ENCODE measurements at places on chromosomes 1 and 21.
A peak's percentile ranks its signal among the peaks of the same experiment; 100 is the strongest.

DNA sequence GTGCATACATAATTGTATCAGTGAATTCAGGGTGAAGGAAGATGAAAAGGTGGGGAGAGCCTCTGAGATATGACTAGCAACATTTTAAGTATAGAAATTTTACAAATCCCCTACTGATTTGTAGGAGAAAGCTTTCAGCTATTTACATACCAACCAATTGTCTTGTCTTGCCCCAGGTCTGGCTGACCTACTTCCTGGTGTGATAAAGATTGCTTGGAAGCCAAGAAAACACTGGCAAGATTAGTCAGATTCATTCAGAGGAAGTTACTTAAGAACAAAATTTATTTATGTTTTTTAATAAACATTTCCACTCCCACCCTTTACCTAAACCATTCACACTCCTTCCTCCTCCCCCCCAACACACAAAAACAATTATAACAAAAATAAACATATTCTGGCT, 17.5 kb downstream of the PTGS2 start:
- no peak for DNase-seq

- DNase-seq: peak; percentile 11
Measured at GRCh38 chr1:246450611-246451251, 56.3 kb downstream of the SMYD3 start.

DNA sequence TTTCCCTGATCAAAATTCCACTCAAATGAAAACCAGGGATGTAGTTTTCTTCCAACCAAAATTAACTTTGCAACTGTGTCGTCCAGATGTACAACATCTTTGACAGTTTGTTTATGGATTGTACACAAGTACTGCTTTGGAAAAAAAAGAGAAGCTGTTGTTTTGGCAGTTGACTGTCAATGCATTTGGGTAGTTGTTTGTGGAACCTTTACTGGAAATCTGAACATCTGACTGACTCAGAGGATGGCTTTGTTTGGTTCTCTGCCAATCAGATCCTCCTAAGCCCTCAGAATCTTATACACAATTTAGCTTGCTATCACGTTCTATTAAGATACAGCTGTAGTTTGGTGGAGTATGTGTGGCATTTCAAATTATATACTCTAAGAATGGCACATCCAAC, 195.0 kb downstream of the KCNK2 start:
- no peak for DNase-seq

- DNase-seq: no peak
Measured at GRCh38 chr1:200474633-200475032, 64.8 kb upstream of the ZNF281 start.

GRCh38 chr21:37365517-37366481, 774 bp upstream of the DYRK1A start:
- peak; percentile 69 for DNase-seq

GRCh38 chr1:199018471-199019135, 379.8 kb downstream of the PTPRC start:
- DNase-seq: no peak

- DNase-seq: peak; percentile 88
Measured at GRCh38 chr21:29195981-29196669, 65.7 kb downstream of the MAP3K7CL start.

GRCh38 chr1:2564815-2565374, 8.7 kb downstream of the TNFRSF14 start:
- no peak for DNase-seq

DNA sequence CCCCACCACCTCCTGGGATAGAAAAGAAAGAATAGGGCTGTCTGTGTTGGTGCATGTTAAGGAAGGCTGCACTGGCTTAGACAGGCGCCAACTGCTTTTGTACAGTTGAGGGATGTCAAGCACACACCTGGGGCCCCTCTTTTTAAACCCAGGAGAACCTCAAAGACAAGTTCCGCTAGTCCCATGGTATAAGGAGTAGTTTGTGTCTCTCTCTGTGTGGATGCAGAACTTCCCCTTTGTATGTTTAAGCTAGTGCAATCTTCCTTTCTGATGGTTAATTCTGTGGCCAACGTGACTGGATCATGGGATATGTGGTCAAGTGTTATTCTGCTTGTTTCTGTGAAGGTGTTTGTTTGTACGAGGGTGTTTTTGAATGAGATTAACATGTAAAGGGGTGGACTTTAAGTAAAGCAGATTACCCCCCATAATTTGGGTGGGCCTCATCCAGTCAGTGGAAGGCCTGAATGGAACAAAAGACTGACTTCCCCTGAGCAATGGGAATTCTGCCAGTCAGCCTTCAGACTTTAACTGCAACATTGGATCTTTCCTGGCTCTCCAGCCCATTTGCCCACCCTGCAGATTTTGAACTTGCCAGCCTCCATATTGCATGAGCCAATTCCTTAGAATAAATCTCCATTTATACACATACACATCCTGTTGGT, 9.5 kb upstream of the DUSP10 start:
- no peak for DNase-seq

DNA sequence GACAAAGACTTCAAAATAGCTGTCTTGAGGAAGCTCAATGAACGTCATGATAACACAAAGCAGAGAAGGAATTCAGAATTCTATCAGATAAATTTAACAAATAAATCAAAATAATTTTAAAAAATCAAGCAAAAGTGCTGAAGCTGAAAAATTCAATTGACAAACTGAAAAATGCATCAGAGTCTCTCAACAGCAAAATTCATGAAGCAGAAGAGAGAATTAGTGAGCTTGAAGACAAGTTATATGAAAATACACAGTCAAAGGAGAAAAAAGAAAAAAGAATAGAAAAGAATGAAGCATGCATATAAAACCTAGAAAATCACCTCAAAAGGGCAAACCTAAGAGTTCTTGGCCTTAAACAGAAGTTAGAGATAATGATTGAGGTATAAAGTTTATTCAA, 21.0 kb upstream of the UHMK1 start:
- no peak for DNase-seq

DNA sequence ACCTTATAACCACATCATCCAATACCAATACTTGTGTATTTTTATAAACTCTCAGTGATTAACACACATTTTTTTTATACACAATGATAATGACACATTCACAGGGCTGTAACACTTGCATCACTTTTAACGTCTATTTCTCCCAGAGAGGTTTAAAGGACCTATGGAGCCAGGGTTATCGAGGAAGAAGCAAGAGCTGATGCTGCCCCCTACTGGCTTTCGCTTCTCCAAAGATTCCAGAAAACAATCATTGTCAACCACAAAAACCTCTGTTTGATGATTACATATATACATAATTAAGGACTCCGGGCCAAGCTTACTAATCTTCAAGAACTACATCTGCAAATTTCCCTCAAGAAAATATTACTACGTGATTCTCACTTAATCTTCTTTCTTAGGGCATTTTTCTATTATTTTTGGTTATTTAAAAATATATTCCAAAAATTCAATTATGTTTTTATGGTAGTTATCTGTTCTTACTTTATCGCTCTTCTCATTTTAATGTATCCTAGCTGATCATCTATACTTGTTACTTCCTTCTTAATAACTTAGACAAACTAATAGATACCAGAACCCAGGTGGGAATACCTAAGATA, 214.5 kb downstream of the VAV3 start:
- DNase-seq: peak; percentile 10

GRCh38 chr1:218164930-218165700, 120.0 kb upstream of the RRP15 start:
- DNase-seq: no peak

DNA sequence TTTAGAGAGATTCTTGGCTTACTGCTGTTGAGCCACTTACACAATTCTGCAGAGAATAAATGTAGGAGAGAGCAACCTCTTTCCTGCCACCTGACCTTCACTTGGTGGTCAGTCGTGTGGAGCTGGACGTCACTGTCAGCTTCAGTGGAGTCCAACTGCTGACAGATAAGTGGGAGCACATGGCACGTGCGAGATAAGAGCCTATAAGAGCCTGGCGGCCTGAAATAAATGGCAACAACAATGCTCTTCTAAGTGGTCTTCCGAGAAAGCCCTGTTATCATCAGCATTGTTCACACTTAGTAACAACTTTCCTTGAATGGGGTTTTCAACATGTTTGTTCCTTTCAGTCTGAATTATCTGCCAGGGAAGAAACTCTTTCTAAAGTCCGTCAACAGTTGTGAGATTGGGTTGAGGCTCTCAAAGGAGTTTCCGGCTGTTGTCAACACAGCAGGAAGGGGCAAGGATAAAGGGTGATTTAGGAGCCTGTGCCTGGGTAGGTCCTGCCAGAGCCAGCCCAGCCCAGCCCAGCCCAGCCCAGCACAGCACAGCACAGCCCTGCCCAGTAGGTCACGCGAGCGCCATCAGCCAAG, 57.2 kb upstream of the RUNX1 start:
- DNase-seq: no peak

DNA sequence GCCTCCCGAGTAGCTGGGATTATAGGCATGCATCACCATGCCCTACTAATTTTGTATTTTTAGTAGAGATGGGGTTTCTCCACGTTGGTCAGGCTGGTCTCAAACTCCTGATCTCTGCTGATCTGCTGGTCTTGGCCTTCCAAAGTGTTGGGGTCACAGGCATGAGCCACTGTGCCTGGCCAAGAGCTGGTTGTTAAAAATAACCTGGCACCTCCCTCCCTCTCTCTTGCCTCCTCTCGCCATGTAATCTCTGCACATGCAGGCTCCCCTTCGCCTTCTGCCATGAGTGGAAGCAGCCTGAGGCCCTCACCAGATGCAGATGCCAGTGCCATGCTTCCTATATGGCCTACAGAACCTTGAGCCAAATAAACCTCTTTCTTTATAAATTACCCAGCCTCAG, 74.7 kb upstream of the TLR5 start:
- no peak for DNase-seq

- DNase-seq: no peak
Measured at GRCh38 chr1:55348356-55348755, 133.2 kb upstream of the USP24 start.

GRCh38 chr1:200262326-200262965, 147.4 kb downstream of the ZNF281 start:
- DNase-seq: no peak

- DNase-seq: no peak
Measured at GRCh38 chr1:31101147-31101502, 35.6 kb upstream of the PUM1 start.

- DNase-seq: no peak
Measured at GRCh38 chr1:55053265-55053954, 14.1 kb downstream of the PCSK9 start.

DNA sequence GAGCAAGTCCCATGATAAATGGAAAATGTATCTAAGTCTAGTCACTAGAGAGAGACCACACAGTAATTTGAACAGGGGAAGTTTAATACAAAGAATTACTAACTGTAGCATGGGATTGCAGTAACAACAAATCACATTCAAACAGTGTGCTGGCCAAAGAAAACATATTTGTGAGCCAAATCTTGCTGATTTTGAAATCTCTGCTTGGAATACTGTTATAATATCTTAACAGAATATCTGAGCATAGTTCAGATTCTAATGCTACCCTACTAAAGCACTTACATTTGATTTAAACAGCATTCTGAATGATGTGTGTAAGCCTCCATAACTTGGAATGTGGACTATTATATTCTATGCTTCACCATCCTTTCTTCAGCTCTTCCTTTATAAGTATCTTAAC, 270.0 kb upstream of the BRINP3 start:
- no peak for DNase-seq

DNA sequence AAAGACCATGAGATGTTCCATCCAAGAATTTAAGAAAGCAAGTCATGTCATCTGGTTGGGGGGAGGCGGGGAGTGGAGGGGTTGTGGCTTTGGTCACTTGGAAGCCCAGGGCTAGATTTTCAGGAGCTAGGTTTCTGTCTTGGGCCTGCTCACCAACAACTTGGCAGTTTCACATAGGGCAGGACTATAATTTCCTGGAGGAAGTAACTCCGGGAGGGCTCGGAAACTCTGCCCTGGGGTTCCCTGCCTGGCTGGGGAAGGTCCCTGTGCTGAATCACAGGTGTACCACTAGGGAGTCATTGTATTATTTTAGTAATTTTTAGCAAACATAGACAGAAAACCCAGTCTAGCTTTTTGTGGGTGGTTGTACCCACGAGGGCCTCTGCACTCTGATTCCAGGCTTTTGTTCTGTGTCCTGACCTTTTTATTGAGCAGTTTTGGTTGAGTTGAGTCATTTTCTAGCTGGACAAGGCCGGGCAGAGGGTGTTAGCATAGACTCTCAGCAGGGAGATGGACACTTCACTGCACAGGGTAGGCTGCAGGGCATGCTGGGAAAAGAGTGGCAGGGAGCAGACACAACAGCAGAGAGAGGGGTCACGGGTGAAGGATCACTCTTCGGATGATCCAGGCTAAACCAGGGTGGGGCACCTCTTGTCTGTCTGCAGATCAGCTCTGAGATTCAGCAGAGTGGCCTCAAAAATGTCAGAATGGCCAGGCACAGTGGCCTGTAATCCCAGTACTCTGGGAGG, 144.7 kb downstream of the GRIK3 start:
- DNase-seq: no peak

DNA sequence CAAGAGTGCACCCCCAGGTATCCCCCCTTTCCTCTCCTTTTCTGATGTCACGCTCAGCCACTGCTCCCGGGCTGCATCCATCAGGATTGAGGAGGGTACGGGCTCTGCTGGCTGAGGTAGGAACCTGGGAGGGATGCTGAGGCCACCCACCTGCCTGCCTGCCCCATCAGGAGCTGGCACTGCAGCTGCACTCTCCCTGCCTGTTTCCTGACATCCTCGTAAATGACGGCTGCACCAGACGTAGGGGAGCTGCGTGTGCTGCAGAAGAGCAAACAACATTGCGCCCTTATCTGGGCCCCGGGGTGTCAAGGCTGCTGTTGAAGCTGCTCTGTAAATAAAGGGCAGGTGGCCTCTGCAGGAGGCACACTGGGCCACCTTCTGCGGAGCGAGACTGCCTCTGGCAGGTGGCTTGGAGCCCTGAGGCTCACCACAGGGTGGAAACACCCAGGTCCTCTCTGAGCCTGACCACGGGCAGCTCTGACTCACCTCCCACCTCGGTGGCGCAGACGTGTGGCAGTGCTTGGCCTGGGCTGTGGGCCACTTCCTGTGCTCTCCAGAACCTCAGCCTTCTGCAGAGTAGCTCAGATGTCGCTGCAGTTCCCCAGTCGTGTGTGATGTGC, 30.9 kb downstream of the SNAP47 start:
- peak; percentile 80 for DNase-seq

DNA sequence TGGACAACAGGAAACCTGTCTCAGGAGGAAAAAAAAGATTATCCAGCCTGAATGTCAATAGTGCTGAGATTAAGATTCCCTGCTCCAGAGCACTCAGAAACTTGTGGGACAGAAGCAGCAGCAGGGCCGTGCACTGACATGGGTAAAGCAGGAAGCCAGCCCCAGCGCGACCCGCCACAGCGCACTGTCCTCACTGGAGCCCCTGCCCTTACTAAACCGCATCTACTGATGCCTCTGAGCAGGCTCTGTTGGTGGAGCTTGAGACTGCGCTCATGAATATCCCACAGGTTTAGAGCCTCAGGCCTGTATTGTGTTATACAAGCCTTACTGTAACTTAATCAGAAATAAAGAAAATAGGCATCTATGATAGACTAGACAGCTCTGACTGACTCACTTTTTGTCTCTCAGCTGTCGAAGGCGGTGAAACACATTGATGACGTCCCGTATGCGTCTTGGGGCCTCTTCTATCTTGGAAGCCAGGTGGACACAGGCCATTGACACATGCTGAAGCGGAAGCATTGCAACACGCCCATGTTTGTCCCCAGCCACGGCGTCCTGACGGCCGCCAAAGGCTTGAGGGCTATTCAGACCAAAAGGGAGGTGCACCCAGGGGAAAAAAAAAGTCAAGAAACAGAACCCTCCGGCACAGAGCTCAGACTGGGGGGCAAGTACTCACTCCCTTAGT, 1.2 kb downstream of the CCNL2 start:
- no peak for DNase-seq
